ENCODE measurements at places on chromosomes 2 and 18. TPM values are rescaled to one million over a fixed set of nuclear protein-coding genes. Genes with fewer than 3 reads are reported as not detected.

Gene GALNT14
- 17.0 TPM for total RNA-seq

GRCh38 chr18:23209031-23209430, 73.7 kb downstream of the CABLES1 start:
- no peak for ATAC-seq

GRCh38 chr2:234032279-234032856, 18.1 kb upstream of the SPP2 start:
- ATAC-seq: no peak

DNA sequence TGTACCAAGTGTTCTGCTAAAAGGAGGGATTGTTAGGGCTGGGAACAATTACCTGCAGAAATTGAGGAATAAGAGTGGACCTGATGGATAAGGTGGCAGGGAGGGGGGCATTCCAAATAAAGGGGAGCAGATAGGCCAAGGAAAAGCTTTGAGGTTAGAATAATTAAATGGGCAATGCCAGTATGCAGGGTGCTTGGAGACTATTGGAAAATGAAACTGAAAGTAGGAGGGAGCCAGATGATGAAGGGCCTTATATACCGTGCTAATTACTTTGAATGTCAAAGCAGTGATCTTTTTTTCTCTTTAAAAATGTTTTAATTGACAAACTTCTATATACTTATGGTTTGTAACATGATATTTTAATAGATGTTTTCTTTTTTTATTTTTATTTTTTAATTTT, 42.9 kb downstream of the MMADHC start:
- ATAC-seq: no peak

Gene DNAJC5G
- total RNA-seq: not detected

GRCh38 chr2:162890690-162891311, 52.2 kb upstream of the KCNH7 start:
- peak; percentile 83 for ATAC-seq

Gene MYCN
- 19.1 TPM for total RNA-seq

DNA sequence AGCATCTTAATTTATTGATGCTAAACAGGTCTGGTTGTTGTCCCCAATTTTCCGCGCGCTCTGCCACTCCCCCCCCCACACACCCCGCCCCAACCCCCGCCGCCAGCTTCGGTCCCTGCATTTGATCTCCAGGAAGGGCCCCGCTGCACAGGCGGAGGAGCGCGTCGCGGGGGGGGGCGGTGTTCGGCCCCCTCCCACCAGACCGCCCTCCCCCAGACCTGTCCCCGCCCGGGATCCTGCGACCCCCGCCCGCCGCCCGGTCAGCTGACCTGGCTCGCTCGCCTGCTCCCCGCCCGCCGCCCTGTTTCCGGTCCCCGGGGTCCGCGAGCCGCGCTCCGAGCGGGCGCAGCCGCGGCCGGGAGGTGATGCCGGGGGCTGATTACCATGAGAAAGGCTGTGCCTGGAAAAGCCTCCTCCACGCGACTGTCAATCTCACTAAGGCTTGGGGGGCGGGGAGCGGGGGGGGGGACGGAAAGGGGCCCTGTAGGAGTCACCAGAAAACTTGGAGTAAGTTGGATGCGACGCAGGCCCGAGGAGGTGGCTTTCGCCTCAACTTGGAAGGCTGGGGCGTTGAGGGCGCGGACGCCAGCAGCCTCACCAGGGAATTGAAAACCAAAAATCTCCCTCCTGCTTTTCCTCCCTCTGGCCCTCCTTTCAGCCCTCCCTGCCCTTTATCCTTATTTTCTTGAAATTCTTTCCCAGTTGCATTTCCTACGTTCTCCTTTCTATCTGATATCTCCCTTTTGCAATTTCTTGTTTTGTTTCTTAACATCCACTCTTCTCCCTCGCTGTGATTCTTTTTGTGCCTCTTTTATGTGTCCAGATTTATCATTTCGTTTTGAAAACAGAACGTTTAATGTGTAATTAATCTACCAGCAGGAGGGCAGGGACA, 4.4 kb upstream of the ZEB2 start:
- ATAC-seq: peak; percentile 75

Gene PASK
- total RNA-seq: 18.4 TPM

Gene ANKRD44
- 3.4 TPM for total RNA-seq

GRCh38 chr2:226693521-226693920, 106.1 kb downstream of the IRS1 start:
- ATAC-seq: no peak

DNA sequence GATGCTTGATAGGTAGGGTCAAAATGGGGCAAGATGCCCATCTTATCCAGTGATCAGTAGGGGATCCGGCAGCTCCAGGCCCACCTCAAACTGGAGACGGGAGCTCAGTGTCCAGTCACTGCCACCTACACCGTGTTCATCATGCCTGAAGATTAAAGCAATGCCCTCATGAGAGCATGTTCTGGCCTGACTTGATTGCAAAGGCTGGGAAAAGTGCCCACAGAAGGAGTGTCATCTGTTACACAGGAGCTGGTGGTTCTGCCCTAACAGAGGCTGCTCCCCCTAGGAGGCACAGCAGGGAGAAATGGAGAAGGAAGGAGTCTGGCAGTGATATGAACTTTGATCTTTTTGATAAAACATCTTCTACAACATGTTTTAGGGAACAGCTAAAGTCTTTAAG, 92.3 kb downstream of the CCBE1 start:
- no peak for ATAC-seq

DNA sequence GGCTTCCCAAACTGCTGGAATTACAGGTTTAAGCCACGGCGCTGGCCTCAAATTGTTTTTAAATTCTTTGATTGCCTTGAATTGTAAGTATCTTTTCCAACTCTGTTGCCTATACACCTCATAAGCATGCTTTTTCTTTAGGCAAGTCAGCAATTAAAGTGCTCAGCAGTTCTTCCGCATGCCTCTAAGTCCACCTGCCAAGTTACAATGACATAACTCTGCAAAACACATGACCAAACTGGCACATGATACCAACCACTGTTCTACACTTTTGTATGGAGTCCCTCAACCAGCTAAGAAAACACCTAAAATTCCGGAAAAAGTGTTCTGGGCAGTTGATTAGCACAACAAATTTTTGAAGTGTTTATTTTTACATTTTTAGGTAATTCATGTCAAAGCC, 5.1 kb downstream of the TXNL4A start:
- ATAC-seq: no peak

Gene GRB14
- 7.8 TPM for total RNA-seq

Gene IGFBP2
- total RNA-seq: 710 TPM

Gene IL1R2
- total RNA-seq: not detected

- no peak for ATAC-seq
Observed at GRCh38 chr2:33581872-33582271, 17.2 kb downstream of the FAM98A start.

DNA sequence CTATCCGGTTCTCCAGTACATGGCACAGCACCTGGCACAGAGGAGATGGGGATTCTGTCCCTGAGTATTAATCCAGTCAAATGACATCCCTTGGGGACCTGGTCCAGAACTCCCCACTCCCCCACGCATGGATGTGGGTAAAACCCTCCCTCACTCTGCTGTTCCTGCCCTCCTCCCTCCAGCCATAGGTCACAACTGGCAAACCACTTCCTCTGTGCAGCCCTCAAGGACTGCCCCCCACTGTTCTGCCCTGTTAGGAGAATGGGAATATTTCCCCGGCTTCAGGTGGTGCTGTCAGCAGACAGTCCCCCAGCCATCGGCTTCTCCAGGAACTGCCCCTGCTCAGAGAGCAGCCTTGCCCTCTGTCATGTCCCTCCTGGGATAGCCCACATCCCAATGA, 1.5 kb upstream of the TFCP2L1 start:
- ATAC-seq: no peak

DNA sequence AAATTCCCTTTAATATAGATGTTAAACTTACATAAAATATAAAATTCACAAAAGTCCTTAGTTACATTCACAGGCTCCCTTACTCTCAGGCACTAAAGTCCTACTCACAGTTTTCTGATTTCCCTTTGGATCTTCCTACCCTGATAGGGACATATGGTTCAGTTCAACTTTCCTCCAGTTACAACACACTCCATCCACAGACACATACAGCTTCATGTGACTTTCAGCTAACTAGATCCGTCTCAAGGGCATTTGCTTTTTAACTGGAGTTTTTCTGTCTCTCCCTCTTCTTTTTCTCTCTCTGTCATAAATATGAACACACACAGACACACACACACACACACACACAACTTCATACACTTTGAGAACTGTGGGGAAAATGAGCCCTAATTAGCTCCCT, 419.2 kb downstream of the LRP1B start:
- ATAC-seq: no peak

DNA sequence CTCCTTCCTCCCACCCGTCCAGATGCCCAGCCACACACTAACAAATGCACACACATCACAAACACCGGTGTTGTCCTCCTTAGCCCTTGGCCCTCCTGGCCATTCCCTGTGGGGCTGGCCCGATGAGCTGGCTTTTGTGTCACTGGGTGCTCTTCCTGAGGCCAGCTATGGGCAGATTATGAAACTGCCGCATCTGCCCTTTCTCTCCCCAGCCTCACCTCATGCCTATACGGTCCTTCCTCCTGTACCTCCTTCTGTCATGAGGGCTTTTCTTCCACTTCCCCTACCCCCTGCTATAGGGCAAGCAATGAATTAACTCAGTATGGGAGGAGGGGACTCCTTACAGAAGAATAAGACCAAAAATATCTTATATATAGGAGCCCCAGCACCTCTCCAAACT, 10.3 kb upstream of the INO80C start:
- no peak for ATAC-seq

GRCh38 chr2:188382107-188382506, 90.4 kb downstream of the GULP1 start:
- peak; percentile 57 for ATAC-seq

Gene SUCLG1
- 98.6 TPM for total RNA-seq

- no peak for ATAC-seq
Observed at GRCh38 chr2:42523341-42523740, 29.6 kb upstream of the KCNG3 start.

Gene GREB1
- total RNA-seq: 2.1 TPM

GRCh38 chr2:207038299-207038698, 99.0 kb downstream of the CPO start:
- no peak for ATAC-seq

GRCh38 chr2:84865181-84865783, 15.6 kb downstream of the TRABD2A start:
- peak; percentile 44 for ATAC-seq

- peak; percentile 90 for ATAC-seq
Observed at GRCh38 chr2:27754138-27754588, 17.4 kb upstream of the MRPL33 start.

DNA sequence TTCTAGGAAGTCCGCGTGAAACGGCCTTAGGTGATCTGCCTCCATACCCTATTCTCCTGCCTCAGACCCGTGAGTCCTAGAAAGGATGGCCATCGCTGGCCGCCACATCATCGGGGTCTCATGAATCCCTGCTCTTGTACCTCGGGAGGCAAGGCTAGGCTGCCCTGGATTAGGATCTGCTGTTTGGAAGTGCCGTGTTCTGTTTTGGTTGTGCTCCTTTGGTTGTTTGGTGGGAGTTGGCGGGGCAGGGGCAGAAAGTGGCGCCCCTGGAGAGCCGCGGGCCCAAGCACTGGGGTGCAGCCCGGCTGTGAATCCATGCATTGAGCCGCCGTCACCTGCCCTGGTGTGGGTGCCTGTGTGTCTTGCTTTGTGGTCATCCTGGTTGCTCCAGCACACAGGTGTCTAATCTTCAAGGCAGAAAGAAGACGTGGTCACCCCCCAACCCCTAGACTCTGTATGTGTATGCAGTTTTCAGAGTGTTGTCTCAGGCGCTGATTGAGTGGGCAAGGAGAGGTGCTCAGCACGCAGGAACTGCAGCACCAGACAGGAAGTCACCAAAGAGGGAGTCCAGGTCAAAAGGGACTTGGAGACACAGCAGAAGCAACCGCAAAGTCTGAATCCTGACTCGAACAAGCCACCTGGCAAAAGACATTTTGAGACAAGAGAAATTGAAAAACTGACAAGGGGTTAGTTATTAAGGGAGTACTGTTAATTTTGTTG, 80.0 kb upstream of the LDLRAD4 start:
- no peak for ATAC-seq

- peak; percentile 94 for ATAC-seq
Observed at GRCh38 chr2:149330127-149331022, at the start of gene LYPD6. Gene LYPD6, plus strand, starts transcription at chr2:149330587. Its CDS starts 107,122 bp downstream, at chr2:149437709.

- ATAC-seq: no peak
Observed at GRCh38 chr2:194822097-194822496, 834.9 kb upstream of the SLC39A10 start.

Gene PLA2R1
- total RNA-seq: 0.13 TPM

DNA sequence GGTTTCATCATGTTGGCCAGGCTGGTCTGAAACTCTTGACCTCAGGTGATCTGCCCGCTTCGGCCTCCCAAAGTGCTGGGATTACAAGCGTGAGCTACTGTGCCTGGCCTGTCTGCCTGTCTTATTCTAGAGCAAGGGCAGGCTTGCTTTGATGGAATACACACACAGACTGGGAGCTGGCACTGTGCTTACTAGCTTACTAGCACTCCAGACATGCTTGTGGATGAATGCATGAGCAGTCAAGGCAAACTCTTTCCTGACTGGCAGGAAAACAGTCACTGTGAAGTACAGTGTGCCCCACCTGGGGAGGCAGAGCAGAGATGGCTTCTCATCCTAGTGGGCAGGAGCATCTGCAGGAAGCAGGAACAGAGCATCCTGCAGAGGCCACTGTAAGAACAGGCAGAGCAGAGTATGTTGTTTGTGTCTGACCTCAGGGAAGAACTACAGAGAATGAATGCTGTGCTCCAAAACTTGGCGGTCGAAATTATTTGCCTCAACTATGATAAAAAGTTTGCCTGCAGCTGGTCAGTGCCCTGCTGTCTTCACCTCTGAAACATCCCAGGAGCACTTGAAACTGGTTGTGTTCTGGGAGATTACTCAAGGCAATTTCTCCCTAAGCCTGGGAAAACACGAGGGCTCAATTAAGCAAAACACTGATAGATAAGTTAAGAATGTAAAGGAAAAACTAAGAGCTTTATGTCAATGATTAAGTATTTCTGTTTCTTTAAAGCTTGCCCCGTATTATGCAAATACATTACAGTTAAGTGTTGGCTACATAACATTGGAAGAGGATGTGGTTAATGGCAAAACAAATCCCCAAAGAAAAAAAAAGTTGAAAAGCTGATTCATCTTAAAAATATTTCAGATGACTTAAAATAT, 102.4 kb downstream of the VAPA start:
- peak; percentile 58 for ATAC-seq

Gene RAB31
- total RNA-seq: 54.5 TPM

DNA sequence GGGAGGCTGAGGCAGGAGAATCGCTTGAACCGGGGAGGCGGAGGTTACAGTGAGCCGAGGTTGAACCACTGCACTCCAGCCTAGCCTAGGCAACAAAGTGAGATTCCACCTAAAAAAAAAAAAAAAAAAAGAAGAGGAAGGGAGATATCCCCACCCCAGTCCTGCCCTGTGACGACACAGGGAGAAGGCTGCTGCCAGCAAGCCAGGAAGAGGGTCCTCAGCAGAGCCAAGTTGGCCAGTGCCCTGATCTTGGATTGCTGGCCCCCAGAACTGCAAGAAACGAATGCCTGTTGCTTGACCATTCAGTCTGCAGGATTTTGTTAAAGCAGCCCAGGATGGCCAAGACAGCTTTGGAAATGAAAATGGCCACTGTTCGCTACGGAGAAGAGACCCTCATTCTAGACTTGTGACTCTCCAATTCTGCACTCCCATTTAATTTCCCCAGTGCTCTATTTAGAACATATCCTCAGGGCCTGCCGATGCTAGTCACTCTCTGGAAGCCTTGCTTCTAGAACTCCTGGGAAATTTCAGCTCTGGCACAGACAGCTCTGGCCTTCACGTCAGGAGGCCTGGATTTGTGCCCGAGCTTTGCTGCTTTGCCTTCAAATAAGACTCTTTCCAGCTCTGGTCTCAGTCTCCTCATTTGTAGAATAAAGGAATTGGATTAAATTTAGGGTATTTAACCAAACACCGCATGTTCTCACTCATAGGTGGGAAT, 15.7 kb upstream of the AMMECR1L start:
- ATAC-seq: no peak

GRCh38 chr18:61322265-61322873, 10.9 kb upstream of the CDH20 start:
- ATAC-seq: no peak

Gene NEU2
- not detected for total RNA-seq
